ENCODE measurements at places on chromosomes 3 and 15. TPM values are rescaled to one million over a fixed set of nuclear protein-coding genes. Genes with fewer than 3 reads are reported as not detected.

- ATAC-seq: no peak
Observed at GRCh38 chr15:25091421-25092158, 136.8 kb downstream of the SNRPN start.

Gene SPINK8
- 1.6 TPM for total RNA-seq

Gene LEKR1
- 1.2 TPM for total RNA-seq

- peak; percentile 95 for ATAC-seq
Observed at GRCh38 chr15:35728219-35728940, 182.4 kb upstream of the DPH6 start.

Gene CDAN1
- total RNA-seq: 7.3 TPM

Gene LDHAL6B
- not detected for total RNA-seq

Gene GP9
- not detected for total RNA-seq

- no peak for ATAC-seq
Observed at GRCh38 chr3:141227752-141228151, 3.9 kb upstream of the PXYLP1 start.
